ENCODE measurements at places on chromosomes 4 and X. TPM values are rescaled to one million over a fixed set of nuclear protein-coding genes. Genes with fewer than 3 reads are reported as not detected.

The CORIN gene
- total RNA-seq = 0.12 TPM

The ZNF595 gene
- 9.9 TPM for total RNA-seq

The PPP1R2C gene
- total RNA-seq = not detected

The TRPC5OS gene
- total RNA-seq = not detected

The TREX2 gene
- not detected for total RNA-seq

The CD38 gene
- not detected for total RNA-seq

The TMSB15C gene
- 2.9 TPM for total RNA-seq

The UCP1 gene
- total RNA-seq = not detected
